ENCODE measurements at places on chromosomes 3 and 15.
A peak's percentile ranks its signal among the peaks of the same experiment; 100 is the strongest.

DNA sequence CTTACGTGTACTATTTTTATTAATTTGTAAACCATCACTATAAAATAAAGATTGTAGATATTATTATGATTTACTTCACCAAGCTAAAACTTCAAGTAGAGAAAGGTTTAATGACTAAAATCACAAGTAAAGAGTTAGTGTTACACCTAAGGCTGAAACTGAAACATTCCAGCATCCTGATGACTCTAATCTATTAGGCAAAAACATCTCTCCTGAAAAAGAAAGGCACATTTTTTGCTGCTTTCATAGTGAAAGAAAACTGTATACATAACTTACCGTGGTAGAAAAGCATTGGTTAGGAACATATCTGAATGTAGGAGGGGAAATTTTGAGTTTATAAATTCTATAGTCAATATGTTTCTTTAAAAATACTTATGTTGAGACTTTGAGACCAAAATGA is 35.4 kb downstream of the CCDC191 start:
- no peak for DNase-seq

DNA sequence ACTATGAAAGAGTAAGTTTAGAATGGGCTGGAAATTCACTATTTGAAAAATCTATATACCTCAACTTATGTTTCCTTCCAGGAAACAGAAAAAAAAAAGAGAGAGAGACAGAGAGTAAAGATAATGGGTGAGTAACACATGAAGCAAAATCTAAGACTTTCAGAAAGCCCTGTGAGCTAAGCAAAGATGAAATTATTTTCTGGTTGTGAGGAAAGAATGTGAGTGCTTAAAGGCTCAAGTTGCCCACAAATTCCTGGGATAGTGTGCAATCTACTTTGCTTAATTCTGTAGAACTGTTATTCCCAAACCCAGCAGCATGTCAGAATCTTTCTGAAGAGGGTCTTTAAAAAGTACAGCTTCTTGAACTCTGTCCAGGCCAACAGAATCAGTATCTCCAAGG is 337.7 kb upstream of the AGTR1 start:
- peak; percentile 80 for DNase-seq

GRCh38 chr3:142973217-142974009 is 9.9 kb upstream of the PAQR9 start:
- no peak for DNase-seq

DNA sequence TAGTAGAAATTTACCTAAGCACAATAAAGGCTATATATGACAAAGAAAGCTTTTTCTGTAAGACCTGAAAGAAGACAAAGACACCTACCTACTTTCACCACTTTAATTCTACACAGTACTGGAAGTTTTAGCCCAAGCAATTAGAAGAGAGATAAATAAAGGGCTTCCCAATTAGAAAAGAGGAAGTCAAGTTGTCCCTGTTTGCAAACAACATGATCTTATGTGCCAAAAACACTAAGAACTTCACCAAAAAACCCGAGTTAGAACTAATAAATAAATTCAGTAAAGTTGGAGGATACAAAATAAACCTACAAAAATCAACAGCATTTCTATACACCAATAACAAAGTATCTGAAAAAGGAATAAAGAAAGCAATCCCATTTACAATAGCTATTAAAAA is 190.9 kb downstream of the NR2F2 start:
- DNase-seq: no peak

DNA sequence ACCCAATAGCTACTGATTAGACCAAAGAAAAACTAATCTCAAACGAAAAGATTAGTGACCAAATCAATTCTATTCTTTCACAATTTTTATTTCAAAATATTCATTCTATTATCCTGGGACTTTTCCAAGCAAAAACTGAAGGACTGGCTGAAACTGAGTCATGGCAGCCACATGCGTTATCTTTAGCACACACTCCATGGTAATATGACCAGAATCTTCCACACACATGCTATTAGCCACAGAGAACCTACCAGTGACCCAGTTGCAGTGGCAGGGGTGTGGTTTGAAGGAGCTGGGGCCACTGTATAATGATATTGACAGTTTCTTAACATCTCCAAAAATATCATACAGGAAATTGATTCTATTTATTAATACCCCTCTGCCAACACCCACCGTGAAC is 154.8 kb upstream of the ABI3BP start:
- DNase-seq: no peak
